Renal cortical epithelial cell (primary cell): ENCODE measurements at places on chromosomes 13 and 19.

- DNase-seq: no peak
Observed at GRCh38 chr13:93368718-93369117, 142.1 kb downstream of the GPC6 start.

DNA sequence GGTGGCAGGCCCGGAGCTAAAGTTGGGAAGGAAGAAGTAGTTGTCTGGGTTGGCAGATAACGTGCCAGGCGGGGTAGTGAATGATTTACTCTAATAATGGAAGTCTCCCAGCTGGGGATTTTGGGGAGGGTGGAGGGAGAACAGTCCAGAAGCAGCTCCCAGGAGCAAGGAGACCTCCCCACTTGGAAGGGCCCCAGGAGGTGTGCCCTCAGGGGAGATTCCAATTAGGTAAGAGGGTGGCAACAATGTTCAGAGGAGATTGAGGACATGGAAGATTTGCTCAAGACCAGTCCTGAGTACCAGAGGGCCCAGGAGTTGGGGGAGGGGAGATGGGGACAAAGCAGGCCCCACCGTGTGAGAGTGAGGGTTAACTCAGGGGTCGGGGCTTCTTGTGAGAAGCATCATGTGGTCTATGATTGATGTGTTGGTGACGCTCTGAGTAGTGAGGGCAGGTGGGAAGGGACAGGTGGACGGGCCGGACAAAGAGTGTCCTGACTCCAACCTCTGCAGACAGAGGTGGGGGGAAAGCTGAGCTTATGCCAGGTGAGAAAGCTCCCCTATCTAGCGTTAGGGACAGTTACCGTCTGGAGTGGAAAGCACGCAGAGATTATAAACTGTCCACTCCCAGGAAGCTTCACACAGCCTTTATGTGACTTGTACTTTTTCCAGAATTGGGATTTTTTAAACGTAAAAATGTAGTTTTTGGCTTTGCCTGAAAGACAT, 3.5 kb downstream of the SPINT2 start:
- DNase-seq: peak; percentile 78

GRCh38 chr19:10478903-10479384, 24.2 kb downstream of the KEAP1 start:
- peak; percentile 80 for DNase-seq

DNA sequence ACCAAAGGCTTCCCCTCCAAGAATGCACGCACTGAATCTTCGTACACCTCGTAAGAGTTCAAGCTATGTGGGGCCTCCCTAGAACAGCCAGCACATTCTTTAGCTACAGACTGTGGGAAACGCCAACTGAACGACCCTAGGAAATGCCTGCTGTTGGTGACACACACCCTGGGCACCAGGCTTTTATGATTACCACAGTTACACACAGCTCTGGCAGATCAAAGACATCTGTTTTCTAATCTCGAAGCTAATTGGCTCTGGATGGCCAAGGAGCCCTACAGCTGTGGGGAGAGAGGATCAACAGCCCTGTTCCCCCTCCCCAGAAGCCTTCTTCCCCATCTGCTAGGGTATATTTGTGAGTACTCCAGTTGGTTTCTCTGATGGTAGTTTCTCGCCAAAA, 123.0 kb downstream of the COL4A1 start:
- DNase-seq: no peak

DNA sequence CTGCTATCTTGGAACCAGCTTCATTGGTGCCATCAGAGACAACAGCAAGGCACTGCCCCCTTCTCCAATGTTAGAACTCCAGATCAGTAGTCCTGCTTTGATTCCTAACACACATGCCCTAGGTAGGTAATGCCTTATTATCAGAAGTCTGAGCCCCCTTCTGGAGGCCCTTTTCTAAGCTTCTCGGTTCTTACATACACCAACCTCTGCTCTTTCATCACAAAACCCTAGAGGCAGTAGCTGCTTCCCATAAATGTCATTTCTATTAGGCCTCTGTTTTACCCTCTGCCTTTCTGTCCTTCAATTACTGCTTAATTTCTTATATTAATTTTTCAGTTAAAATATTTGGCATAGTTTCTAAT, 65.3 kb upstream of the KLHL1 start:
- DNase-seq: no peak

DNA sequence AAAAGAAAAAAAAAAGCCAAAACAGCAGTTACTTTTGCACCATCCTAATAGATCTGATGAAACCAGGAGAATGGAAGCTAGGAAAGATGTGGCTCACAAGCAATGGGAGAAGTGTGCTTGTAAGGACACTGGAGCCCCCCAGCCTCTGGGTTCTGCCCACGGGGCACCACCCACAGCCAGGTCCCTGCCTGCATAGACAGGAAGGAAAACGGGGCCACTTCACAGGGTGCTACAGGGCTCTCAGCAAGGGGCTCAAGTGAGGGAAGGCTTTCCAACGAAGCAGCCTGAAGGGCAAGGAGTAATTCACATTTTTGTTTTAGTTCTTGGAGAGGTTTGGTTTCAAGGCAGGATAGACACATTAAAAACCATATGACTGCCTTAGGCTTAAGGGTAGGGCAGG, 42.7 kb downstream of the BRD4 start:
- DNase-seq: no peak

DNA sequence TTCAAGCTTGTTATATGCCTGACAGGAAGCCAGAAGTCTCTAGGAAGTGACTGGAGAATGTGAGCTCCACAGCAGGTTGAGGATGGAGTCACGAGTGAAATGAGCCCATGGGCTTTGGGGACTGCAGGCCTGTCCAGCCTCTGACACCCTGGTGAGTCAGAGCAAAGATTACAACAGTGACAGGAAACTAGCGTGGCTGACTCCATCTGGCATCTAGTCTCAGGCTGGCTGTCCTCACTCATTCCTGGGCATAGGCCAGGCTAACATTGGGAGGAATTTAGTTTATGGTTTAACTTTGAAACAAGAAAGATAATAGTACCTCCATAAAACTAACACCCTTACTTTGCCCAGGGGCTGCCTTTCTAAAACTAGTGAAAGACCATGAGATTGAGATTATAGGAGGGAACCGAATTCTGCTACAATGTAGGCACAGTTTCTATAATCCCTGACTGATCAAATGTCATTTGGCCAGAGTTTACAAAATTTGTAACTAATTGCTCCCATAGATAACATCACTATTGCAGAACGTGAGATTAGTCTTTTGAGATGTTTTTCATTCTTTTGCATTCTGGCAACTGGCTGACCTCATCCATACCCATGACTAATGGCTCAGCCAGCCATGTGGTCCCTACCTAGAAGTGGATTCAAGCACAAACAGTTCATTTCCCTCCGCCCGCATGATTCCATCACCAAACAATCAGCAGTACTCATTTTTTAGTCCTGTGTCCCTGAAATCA, 28.4 kb downstream of the PSG1 start:
- peak; percentile 96 for DNase-seq

DNA sequence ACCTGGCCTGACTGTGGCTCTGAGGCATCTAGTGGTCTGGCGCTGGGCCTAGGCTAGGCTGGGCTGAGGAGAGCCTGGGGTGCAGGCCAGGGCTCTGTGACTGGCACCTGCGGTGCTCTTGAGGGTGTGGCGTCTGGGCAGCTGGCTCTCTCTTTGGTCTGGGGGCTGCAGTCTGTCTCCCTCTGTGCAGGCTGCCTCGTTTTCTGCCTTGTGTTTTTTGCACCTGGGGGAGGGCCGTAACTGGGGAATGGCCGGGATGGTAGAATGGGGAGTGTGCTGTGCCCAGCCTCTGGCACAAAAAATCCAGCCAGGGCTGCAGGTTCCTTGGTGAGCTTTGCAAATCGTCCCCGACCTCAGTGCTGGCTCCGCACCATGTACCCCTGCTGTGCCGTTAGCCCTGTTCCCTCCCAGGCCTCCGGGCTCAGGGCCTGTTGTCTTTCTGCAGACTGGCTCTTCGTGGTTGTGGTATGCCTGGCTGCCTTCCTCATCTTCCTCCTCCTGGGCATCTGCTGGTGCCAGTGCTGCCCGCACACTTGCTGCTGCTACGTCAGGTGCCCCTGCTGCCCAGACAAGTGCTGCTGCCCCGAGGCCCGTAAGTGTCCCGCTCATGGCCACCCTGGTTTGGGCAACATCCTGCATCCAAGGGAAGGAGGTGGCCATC, 6.5 kb upstream of the USF2 start:
- DNase-seq: no peak

DNA sequence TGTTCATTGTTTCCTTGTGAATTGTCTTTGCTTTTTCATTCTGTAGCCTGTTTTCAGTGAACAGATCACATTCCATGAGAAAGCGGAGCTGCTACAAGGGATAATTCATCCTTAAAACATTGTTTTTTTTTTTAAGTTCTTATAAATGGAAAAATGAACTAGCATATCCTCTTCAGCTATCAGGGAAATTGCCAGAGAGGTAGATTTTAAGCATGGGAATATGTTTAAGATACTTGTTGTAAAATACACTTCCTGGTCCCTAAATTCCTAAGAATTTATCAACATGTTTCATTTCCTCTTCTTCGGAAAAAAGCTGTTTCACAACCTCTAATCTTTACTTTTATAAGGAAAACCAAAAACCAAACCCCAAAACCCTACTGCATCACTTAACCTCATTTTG, 238.0 kb downstream of the POSTN start:
- DNase-seq: no peak
